ENCODE measurements at places on chromosomes 2 and 18. TPM values are rescaled to one million over a fixed set of nuclear protein-coding genes. Genes with fewer than 3 reads are reported as not detected.

DNA sequence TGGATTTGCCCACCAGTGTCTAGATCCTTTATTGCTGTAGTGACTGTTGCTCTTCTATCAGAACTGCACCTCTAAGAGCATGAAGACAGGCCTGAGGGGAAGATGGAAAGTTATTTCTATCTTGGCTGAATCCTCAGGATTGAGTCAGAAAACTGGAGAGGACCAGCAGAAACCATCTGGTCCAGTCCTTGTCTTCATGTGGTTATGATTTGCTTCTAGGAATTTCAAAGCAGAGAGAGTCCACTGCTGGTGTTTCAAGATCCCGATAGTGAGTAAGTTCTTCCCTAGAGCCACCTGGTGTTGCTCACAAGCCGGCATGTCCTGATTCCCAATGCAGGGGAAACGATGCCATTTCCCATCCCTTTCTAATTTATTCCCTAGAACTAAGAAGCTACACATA is 84.2 kb downstream of the NCKAP5 start:
- no peaks in the 10 kb centered on the region for H3K27me3 ChIP-seq
- no peaks in the 10 kb centered on the region for H3K4me1 ChIP-seq

DNA sequence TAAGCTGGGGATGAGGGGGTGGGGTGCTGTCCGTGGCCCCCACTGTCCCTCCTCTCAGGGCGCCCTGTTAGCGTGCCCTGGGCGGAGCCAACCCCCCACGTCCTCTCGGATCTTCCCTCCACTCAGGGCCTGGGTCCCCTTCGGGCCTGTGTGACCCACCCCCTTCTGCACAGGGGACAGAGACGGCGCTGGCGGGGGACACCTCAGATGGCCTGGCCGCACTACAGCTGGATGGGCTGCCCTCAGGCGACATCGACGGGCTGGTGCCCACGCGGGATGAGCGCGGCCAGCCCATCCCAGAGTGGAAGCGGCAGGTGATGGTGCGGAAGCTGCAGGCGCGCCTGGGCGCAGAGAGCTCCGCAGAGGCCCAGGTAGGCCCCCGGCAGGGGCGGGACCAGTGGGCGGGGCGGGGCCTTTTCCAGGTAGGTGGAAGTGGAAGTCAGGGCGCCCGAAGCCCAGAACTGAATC is 9.9 kb upstream of the KLHL30 start:
- H3K27me3 ChIP-seq, result no peaks in the 10 kb centered on the region
- no peak overlapping the region for H3K4me3 ChIP-seq
- H3K36me3 ChIP-seq, result no peaks in the 10 kb centered on the region
- H3K27ac ChIP-seq, result no peak overlapping the region

DNA sequence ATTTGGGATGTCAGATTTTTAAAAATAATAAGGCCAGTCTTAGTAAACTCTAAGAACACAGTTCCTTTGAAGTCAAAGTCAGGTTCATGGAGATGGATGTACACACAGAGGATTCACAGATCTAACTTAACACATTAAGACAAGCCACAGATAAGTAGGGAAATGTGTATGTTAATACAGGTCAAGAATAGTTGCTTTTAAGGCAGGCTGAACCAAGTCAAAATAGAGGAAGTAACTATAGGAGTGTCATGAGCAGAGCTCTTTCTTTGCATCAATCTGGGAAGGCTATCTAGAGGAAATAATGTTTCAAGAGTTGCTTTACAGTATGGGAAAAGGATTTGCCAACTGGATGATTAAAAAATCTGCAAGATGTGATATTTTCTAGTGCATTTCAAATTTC is 128.0 kb upstream of the FBXO11 start:
- no peaks in the 10 kb centered on the region for H3K27me3 ChIP-seq
- H3K4me3 ChIP-seq, result no peak overlapping the region
- no peaks in the 10 kb centered on the region for H3K36me3 ChIP-seq
- no peak for DNase-seq
- H3K4me1 ChIP-seq, result no peaks in the 10 kb centered on the region

DNA sequence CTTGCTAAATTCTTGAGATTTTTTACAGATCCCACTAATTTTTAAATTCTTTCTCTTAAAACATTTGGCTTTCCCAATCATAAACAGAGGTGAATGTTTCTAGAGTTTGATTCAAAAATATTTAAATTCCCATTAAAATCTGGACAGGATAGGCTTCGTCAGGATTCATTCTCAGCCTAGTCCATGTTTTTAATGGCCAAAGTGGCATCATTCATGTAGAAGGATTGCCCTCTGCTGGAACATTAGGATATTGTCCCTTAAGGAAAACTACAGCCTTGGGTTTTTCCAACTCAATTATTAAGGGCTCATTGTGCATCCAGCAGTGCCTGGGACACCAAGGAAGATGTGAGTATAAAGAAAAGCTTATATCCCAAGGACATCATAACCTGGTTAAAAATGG is 71.7 kb downstream of the TPGS2 start:
- H3K4me1 ChIP-seq, result peaks cover 5% of the 10 kb centered on the region
- no peak for DNase-seq
- no peak overlapping the region for H3K27ac ChIP-seq
- no peaks in the 10 kb centered on the region for H3K36me3 ChIP-seq
- H3K27me3 ChIP-seq, result no peaks in the 10 kb centered on the region

GRCh38 chr2:170434900-170435621 is 257.1 kb downstream of the MYO3B start:
- no peaks in the 10 kb centered on the region for H3K27me3 ChIP-seq
- no peak for DNase-seq
- H3K36me3 ChIP-seq, result no peaks in the 10 kb centered on the region
- no peak overlapping the region for H3K4me3 ChIP-seq
- H3K27ac ChIP-seq, result no peak overlapping the region

DNA sequence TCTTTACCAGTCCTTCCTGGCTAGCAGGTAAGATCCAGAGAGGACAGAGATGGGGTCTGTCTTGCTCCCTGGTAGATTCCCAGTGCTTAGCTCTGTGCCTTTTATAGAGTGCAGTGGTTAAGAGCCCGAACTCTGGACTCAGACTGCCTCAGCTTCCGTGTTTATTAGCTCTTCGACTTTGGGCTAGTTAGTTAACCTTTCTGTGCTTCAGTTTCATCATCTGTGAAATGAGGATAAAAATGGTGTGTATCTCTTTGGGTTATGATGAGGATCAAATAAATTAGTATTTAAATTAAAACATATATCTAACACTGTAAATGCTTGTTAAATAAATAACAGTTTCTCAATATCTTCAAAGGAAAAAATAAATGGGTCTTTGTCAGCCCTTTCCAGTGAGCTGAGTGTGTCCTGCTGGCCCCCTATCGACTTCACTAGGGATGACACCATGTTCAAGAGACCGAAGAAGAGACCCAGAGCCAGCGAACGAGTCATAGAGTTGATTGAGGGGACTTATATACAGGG is 38.2 kb downstream of the CERS6 start:
- H3K36me3 ChIP-seq, result no peaks in the 10 kb centered on the region
- H3K4me1 ChIP-seq, result peaks cover 13% of the 10 kb centered on the region
- no peak overlapping the region for H3K4me3 ChIP-seq
- no peak for DNase-seq
- no peak overlapping the region for H3K27ac ChIP-seq

DNA sequence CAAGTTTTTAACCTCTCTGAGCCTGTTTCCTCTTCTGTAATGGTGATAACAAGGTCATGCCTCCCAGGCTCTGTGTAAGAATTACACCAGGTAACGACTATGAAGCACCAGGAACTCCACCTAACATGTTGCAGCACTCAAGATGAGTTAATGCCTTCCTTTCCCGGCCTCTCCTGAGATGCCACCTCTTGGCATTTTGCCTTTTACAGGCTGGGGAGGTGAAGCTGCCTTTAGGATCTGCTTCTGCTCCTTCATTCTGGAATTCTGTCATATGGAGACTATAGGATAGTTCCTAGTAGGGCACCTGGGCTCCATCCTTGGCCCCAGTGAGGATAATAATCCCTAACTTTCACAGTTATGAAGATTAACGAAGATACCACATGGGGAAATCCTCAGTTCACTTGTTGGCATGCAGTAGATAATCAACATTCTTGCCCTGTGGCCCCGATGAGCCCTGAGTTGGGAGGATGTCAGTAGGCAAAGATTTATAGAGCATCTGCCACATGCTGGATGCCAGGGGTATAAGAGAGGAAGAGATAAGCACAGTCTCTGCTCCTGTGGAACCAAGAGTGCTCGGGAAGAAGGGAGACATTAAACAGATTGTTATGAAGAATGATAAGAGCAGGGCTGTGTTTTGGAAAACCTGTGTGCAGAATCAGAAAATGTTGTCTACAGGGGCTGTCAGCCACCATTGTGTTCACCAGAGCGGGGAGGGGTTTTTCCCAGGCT is 43.9 kb upstream of the KCNF1 start:
- no peaks in the 10 kb centered on the region for H3K36me3 ChIP-seq
- peaks cover 23% of the 10 kb centered on the region for H3K4me1 ChIP-seq
- no peak overlapping the region for H3K4me3 ChIP-seq
- no peaks in the 10 kb centered on the region for H3K27me3 ChIP-seq
- no peak for DNase-seq

- H3K27me3 ChIP-seq, result peaks cover 2% of the 10 kb centered on the region
- DNase-seq, result no peak
- no peaks in the 10 kb centered on the region for H3K36me3 ChIP-seq
- no peaks in the 10 kb centered on the region for H3K4me1 ChIP-seq
- no peak overlapping the region for H3K4me3 ChIP-seq
Measured at GRCh38 chr18:79844999-79845563, 47.3 kb downstream of the KCNG2 start.

GRCh38 chr2:74447230-74447999 is 5.7 kb upstream of the RTKN start:
- H3K4me1 ChIP-seq, result no peaks in the 10 kb centered on the region
- H3K27ac ChIP-seq, result no peak overlapping the region
- no peak for DNase-seq
- H3K27me3 ChIP-seq, result peaks cover 2% of the 10 kb centered on the region
- H3K36me3 ChIP-seq, result no peaks in the 10 kb centered on the region

DNA sequence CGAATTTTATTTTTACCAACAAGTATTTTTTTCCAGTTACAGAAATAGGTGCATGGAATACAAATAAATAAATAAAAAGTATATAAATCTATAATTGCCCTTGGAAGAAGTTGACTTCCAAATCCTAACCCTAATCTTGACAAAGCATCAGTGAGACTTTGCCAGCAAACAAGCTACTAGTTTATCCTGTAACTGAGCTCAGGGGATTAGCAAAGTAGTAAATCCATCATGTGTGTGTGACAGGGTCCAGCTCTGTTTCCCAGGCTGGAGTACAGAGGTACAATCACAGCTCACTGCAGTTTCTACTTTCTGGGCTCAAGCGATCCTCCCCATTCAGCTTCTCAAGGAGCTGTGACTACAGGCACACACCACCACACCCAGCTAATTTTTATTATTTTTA is 948.0 kb upstream of the CNTNAP5 start:
- H3K27ac ChIP-seq, result no peak overlapping the region
- H3K4me3 ChIP-seq, result no peak overlapping the region
- no peaks in the 10 kb centered on the region for H3K27me3 ChIP-seq
- H3K4me1 ChIP-seq, result no peaks in the 10 kb centered on the region

- H3K27ac ChIP-seq, result no peak overlapping the region
- H3K4me1 ChIP-seq, result peaks cover 60% of the 10 kb centered on the region
- no peak for DNase-seq
- H3K4me3 ChIP-seq, result no peak overlapping the region
Measured at GRCh38 chr2:85765081-85765731, 11.4 kb downstream of the ATOH8 start.

DNA sequence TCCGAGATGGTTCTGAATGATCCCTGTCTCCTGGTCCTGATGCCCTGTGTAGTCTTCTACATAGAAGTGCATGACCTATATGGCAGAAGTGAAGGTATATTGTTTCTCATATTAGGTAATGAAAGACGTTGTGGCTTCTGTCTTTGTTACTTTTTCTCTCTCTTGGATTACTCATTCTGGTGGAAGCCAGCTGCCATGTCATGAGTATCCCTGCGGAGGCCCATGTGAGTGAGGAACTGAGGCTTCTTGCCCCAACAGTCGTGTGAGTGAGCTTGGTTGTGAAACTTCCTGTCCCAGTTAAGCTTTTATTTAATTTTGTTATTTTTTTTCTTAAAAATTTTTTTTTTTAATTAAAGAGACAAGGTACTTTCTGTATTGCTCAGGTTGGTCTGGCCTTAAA is 134.7 kb downstream of the UBR3 start:
- H3K27me3 ChIP-seq, result no peaks in the 10 kb centered on the region
- DNase-seq, result peak; percentile 31
- no peak overlapping the region for H3K4me3 ChIP-seq
- H3K27ac ChIP-seq, result peak overlapping the region; percentile 38

- DNase-seq, result no peak
- H3K4me3 ChIP-seq, result no peak overlapping the region
- H3K27me3 ChIP-seq, result no peaks in the 10 kb centered on the region
- no peak overlapping the region for H3K27ac ChIP-seq
- no peaks in the 10 kb centered on the region for H3K4me1 ChIP-seq
- H3K36me3 ChIP-seq, result no peaks in the 10 kb centered on the region
Measured at GRCh38 chr2:215930505-215931253, 82.7 kb downstream of the MREG start.

DNA sequence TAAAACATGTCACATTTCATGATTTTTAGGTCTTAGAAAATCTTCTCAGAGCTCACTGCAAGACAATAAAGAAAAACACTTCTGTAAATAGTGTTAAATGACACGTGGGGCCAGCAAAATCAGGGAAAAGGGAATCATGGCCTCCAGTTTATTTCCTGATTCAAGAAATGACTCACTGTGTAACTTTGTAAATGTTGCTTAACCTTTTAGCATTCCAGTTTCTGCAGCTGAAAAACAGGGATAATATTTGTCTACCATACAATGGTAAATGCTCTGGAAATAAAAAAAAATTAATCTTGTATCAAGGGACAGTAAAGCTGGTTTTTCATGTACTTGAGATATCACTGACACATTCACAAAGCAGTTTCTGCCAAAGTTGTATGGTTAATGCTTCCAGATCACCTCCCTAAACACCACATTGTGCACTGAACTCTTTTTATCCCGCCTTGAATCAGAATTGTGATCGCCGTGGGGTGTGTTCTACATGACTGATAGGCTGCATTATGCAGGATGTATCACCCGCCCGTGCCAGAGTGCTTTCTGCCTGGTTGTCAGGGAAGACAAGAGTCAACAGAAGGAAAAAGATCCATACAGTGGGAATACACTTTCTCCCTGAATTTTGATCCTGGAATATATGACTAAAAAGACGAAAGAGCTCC is 238.8 kb downstream of the IKZF2 start:
- no peaks in the 10 kb centered on the region for H3K4me1 ChIP-seq
- H3K27ac ChIP-seq, result no peak overlapping the region
- H3K27me3 ChIP-seq, result no peaks in the 10 kb centered on the region
- H3K36me3 ChIP-seq, result no peaks in the 10 kb centered on the region
- no peak overlapping the region for H3K4me3 ChIP-seq
- DNase-seq, result no peak

GRCh38 chr2:45705233-45705632 is 53.8 kb downstream of the PRKCE start:
- H3K36me3 ChIP-seq, result no peaks in the 10 kb centered on the region
- DNase-seq, result no peak
- no peak overlapping the region for H3K27ac ChIP-seq
- no peak overlapping the region for H3K4me3 ChIP-seq
- H3K27me3 ChIP-seq, result no peaks in the 10 kb centered on the region
- H3K4me1 ChIP-seq, result peaks cover 45% of the 10 kb centered on the region

DSG4 gene
- total RNA-seq, result not detected

FOXD4L1 gene
- 0.13 TPM for total RNA-seq

IER3IP1 gene
- total RNA-seq, result 13.4 TPM

TDRD15 gene
- total RNA-seq, result 0.68 TPM

ATP6V1B1 gene
- 2.3 TPM for total RNA-seq

All from gastrocnemius medialis (tissue), 4 donors.